ENCODE measurements at places on chromosomes 16 and 17. TPM values are rescaled to one million over a fixed set of nuclear protein-coding genes. Genes with fewer than 3 reads are reported as not detected.

DNA sequence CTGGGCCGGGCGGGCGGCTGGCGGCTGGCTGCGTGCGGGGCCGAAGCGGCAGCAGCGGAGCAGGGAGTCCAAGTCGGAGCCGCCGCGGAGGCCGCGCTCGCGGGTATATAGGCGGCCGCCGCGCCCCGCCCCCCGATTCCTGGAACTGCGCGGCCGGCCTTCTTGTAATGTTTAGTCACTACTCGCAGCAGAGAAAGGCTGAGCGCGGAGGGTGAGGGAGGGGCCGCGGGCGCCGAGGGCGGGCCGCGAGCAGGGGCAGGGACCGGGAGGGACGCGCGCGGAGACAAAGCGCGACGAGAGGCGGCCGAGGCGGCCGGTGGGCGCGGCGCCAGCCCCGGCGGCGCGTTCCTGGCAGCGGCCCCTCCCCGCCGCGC, at the start of gene SOCS3:
SOCS3 (minus strand) TSS at position 81 of the 374 bp plus-strand sequence. CDS start 982 bp downstream, outside the sequence.
- DNase-seq: peak; percentile 97

DNA sequence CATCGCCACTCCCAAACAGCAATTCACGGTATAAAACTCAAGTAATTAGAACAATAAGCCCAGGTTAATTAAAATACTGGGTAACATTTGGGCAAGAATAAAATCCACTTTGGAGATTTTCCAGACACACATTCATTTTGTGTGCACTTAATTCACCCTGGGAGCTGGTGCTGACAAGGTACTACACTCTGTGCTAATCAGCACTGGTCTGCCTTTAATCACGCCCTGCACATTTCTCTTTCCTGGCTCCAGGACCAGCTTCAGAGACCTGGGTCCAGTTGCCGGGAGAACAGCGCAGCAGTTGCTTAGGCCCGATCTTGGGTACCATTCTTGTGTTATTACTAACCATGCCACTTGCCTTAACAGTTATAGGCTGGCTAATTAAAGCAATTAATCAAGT, 23.7 kb upstream of the ASIC2 start:
- no peak for DNase-seq

- DNase-seq: peak; percentile 70
Observed at GRCh38 chr17:2029911-2030778, at the start of gene DPH1. Gene DPH1, plus strand, starts transcription at chr17:2030153. Its CDS starts 17 bp downstream, at chr17:2030170.

DNA sequence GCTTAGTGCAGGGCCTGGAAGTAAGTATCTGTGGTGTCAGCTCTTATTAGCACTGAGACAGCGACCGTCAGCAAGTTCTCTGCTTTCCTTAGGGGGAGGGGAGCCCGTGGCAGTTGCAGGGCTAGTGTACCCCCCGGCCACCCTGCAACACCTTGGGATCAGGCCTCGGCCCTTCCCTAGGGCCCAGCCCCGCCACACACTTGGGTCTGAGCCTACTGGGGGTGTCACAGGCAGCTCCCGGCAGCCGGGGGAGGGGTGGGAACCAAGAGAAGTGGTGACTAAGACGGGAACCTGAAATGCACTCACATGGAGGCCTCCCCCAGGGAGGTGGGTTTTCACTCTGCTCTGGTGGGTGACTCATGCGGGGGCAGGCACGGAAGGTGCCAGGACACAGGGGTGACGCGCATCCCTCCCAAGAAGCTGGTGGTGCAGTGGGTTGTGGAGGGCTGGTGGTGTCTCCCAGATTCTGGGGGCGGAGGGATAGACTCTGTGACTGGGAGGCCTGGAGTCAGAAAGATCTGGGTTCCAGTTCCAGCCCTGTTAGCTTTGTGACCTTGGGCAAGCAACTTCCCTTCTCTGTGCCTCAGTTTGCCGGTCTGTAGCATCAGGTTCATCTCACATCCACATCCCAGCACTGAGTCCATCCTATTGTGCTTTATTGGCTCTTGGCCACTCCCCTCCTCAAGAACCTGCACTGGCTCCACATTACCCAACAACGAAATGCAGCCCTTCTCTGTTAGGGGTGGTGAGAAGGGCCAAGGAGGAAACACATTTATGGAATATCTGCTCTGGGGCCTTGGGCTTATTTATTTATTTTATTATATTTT, 44.5 kb downstream of the LAT start:
- DNase-seq: peak; percentile 77

- DNase-seq: no peak
Observed at GRCh38 chr17:8056232-8056975, 17.5 kb downstream of the ALOX15B start.

DNA sequence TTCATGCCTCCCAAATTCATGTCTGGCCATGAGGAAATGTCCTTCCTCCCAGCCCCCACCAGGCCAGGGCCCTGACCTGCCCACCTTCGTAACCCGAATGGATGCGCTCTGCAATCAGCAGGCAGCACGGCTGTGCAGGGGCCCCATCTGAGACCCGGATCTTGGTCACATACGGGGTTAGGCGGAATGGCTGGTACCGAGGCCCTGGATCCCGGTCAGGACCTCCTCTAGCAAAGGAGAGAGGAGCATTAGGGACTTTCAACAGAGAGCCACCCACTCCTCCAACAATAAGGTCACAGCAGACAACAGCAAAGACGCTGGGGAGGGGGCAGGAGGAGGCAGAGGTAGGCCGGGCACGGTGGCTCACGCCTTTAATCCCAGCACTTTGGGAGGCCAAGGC, 3.6 kb downstream of the PER1 start:
- no peak for DNase-seq

DNA sequence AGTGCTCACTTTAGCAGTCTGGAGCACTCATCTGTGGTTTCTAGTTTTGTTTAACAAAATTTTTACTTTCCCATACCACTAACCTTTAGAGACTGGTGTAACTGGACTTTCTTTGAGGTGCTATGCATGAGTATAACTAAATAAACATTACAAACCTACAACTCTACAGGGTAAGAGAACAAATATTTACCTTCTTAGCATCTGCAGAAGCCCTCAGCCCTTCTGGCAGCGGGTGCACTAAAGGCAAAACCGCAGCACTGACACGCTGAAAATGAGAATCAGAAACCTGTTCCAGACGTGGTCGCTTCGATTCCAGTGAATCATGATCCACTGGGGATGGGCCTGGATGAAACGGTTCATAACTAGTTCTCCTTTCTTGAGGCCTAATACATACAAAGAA, 43.7 kb downstream of the NCOR1 start:
- peak; percentile 59 for DNase-seq

DNA sequence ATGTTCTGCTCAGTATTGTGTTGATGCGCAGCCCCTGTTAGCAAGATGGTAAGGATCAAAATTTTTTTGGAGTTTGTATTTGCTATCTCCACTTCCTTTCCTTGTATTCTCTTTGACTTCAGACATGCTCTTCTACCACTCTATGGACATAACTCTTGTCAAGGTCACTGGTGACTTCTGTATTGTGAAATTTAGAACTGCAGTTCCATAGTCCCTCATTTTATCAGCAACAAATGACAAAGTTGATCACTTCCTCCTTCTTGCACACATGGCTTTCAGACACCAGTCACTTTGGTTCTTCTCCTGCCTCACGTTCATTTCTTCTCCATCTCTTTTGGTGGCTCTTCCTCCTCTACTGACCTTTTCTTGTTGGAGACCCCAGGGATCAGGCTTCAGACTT, 21.1 kb downstream of the COX11 start:
- no peak for DNase-seq

DNA sequence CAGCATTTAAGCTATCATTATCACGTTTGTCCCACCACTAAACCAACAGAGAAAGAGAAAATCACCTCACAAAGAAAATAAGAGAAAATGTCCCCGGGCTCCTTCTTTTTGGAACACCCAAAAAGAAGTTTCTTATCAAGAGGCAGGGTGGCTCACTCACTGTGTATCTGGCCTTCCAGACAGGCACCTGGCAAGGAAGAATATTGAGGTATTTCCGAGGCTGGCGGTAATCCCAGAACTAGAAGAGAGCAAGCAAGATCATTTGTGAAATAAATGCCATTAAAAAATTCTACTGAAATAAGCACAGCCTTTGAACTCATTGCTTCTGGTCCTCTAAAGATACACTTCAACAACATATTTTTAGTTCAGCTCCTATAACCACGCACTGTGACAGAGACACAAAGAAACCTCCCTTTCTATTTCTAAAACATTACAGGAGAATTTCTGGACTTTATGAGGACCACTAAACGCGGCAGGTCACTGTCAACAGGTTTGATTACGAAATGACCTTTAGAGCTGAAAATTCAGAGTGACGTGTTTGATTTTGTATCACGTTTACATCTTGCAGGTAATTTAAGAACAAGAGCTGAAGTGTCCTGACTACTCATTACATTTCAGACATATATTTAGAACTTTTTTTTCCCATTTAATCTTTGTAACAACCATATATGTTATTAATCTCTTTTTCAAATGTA, 61.0 kb downstream of the WDR59 start:
- DNase-seq: no peak

- no peak for DNase-seq
Observed at GRCh38 chr17:76281573-76282371, 16.6 kb downstream of the UBALD2 start.

- DNase-seq: peak; percentile 19
Observed at GRCh38 chr17:9402590-9403199, 172.9 kb downstream of the STX8 start.

GRCh38 chr16:75208242-75208825, 1.4 kb upstream of the CTRB2 start:
- no peak for DNase-seq

DNA sequence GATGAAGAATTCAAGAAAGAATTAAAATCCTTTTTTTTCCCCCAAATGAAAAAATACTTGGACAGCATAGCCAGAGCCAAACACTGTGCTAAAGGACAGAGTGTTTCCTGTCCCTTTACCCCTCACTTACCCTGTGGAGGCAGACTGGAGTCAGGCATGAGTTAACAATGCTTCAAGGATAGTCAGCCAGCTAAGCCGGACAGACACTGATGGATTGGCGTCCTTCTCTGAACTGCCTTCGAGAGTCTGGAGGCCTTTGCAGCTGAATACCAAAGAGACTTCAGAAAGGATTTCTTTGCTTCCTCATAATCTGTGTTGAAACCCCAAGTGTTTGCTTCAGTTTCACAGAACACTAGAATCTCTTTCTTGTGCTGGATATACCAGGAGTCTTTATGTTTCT, 4.6 kb downstream of the METTL9 start:
- peak; percentile 44 for DNase-seq

GRCh38 chr16:84294117-84294516, 561 bp upstream of the WFDC1 start:
- no peak for DNase-seq

- DNase-seq: peak; percentile 35
Observed at GRCh38 chr16:56477096-56477878, 25.9 kb downstream of the OGFOD1 start.

DNA sequence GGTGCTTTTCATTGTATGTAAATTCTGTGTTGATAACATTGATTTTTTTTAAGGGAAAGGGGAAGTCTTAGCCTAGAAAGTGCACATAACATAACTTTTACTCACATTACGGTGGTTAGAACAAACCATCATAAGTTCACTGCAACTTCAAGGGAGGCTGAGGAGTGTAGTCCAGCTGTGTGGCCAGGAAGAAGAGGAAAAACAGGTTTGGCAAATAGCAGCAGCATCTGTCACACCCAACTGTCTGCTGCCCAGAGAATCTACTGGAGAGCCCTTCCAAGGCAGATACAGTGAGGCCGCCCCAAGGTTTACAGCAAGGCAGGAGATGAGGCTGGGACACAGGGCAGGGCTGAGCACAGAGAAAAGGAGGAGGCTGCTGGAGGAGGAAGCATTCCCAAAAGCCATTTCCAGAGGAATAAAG, 60.6 kb downstream of the AIPL1 start:
- DNase-seq: no peak

Gene KRT32
- total RNA-seq: not detected

Gene C1QTNF8
- not detected for total RNA-seq

Gene MYH11
- not detected for total RNA-seq

Gene KRTAP3-1
- total RNA-seq: not detected

Gene TP53TG3C
- total RNA-seq: not detected

Gene NUP93
- 57.5 TPM for total RNA-seq

Gene ICAM2
- not detected for total RNA-seq

Gene SEPTIN1
- total RNA-seq: not detected

Gene OTOP3
- not detected for total RNA-seq

Gene KLHL10
- total RNA-seq: not detected

Gene ZNF646
- total RNA-seq: 23.9 TPM

Gene TTLL6
- 0.34 TPM for total RNA-seq

Data from Caki2 (cell line).